ENCODE measurements at places on chromosomes 6 and 20. TPM values are rescaled to one million over a fixed set of nuclear protein-coding genes. Genes with fewer than 3 reads are reported as not detected.

Gene RAD21L1
- not detected for total RNA-seq

Gene TFEB
- 50.7 TPM for total RNA-seq

Gene SIRPB1
- 8.2 TPM for total RNA-seq

Gene SPTLC3
- total RNA-seq = 65.9 TPM

Gene PSMB8
- 79.6 TPM for total RNA-seq

DNA sequence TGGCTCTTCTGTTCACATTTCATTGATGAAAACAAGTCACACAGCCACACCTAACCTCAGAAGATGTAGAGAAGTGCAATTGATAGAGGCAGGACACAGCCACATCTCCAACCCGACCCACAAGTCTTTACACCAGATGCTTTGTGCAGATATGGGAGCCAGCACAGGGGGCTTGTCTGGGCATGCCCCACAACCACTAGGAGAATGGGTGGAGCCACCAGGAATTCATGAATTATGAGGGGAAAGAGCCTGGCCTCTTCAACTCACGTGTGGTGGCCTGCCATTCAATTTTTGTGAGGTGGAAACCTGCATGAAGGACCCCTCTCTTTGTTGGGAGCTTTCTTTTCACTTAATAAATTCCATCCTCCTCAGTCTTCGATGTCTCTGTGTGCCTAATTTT is 79.1 kb downstream of the OGFRL1 start:
- peaks cover 7% of the 10 kb centered on the region for H3K36me3 ChIP-seq
- no peaks in the 10 kb centered on the region for H3K27me3 ChIP-seq
- no peak overlapping the region for H3K4me3 ChIP-seq

DNA sequence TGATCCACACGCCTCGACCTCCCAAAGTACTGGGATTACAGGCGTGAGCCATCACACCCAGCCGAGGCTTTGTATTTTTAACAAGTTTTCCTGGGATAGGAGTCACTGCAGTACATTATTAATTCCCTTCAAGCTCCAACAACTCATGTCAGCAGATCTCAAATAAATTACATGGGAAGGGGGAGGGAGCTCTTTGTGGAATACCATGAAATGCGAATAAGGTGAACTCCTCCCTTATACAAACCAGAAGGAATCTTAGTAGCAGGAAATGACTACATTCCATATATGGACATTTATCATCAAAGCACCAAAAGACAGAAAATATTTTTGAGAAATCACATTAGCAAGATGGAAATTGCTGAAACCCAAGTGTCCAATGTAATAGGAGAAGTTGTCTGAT is 2.9 kb downstream of the GSS start:
- H3K27me3 ChIP-seq = no peaks in the 10 kb centered on the region
- H3K4me3 ChIP-seq = no peak overlapping the region
- no peaks in the 10 kb centered on the region for H3K36me3 ChIP-seq
- H3K27ac ChIP-seq = peak overlapping the region; percentile 3
- no peaks in the 10 kb centered on the region for H3K4me1 ChIP-seq

DNA sequence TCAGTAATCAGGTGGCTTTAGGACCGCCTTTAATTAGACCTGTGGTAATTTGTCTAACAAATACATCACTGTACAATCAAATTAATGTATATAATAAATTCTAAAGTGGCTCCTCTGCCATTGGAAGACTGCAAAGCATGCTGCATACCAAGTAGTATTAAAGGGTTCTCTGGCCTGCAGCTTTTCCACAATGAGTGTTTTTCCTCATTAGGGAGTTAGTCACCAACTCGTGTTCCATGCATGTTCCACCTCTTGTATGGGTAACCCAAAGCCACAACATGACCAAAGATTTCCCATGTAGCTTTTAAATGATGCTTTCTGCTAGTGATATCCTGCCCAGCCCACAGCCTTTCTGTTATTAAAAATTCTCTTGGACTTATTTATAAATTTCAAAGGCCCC is 218.7 kb downstream of the FUT9 start:
- H3K4me1 ChIP-seq = no peaks in the 10 kb centered on the region
- H3K4me3 ChIP-seq = no peak overlapping the region
- no peaks in the 10 kb centered on the region for H3K27me3 ChIP-seq
- DNase-seq = no peak

DNA sequence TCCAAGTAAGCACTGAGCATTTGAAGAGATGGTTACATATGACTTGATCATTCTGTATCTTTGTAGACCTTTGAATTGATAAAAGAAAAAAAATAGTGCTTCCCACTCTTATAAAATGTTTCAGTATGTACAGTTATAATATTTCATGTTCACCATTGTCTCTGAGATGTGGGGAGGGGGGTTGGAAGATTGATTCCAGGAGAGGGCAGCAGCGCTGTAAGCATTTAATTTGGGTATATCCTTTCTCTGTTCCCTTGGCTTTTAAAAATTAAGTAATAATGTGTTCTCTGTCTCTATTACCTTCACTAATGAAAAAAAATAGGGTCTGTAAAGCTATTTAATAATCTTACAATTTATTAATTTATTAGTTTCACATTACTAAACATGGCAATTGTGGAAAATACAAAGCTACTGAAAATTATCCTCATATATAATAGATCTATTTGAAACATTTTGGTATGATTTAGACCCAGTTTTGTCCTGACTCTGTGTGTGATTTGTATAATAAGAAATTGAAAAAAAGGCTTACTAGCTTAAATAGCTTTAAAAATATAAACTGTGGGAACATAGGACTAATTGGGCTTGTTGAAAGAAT is 341.2 kb downstream of the CDKAL1 start:
- H3K36me3 ChIP-seq = no peaks in the 10 kb centered on the region
- H3K27ac ChIP-seq = no peak overlapping the region
- H3K27me3 ChIP-seq = no peaks in the 10 kb centered on the region
- no peak overlapping the region for H3K4me3 ChIP-seq
- H3K4me1 ChIP-seq = peaks cover 27% of the 10 kb centered on the region

DNA sequence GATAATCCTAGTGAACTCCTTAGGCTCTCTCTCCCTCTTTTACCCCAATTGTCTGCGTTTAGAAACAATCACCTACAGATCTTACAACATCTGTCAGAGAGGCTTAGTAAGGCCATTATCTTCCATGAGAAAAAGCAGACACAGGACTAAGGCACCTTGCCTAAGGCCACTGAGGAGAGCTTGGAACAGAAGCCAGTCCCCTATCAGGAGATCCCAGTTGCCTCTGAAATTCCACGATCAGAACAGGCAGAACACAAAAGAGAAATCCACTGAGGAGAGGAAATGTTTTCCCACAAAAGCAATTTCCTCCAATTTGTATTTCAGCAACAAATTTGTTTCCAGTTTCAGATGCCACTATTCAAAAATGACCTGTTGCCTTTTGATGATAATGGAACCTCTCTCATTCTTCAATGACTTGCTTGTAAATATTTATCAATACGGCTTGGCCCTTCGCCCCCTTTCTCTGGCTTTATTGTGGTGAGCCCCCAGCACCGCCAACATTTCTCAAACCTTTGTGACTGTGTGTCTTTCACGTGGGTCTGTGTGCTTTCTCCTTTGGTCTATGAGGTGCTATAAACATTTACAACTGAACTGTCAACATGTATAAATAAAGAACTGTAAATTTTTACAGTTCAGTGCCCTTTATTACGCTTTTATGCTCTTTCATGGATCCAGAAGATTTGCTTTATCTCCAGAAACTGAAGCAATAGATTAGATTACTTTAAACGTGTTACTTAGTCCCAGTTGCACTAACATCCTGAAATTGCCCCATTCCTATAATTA is 187.8 kb upstream of the PHACTR1 start:
- H3K4me1 ChIP-seq = no peaks in the 10 kb centered on the region
- DNase-seq = no peak
- no peaks in the 10 kb centered on the region for H3K27me3 ChIP-seq
- H3K27ac ChIP-seq = no peak overlapping the region

- peak; percentile 80 for DNase-seq
- H3K4me1 ChIP-seq = no peaks in the 10 kb centered on the region
- H3K36me3 ChIP-seq = peaks cover 33% of the 10 kb centered on the region
- H3K27me3 ChIP-seq = no peaks in the 10 kb centered on the region
- no peak overlapping the region for H3K27ac ChIP-seq
Measured at GRCh38 chr20:41095110-41095969, 42.0 kb upstream of the PLCG1 start.

DNA sequence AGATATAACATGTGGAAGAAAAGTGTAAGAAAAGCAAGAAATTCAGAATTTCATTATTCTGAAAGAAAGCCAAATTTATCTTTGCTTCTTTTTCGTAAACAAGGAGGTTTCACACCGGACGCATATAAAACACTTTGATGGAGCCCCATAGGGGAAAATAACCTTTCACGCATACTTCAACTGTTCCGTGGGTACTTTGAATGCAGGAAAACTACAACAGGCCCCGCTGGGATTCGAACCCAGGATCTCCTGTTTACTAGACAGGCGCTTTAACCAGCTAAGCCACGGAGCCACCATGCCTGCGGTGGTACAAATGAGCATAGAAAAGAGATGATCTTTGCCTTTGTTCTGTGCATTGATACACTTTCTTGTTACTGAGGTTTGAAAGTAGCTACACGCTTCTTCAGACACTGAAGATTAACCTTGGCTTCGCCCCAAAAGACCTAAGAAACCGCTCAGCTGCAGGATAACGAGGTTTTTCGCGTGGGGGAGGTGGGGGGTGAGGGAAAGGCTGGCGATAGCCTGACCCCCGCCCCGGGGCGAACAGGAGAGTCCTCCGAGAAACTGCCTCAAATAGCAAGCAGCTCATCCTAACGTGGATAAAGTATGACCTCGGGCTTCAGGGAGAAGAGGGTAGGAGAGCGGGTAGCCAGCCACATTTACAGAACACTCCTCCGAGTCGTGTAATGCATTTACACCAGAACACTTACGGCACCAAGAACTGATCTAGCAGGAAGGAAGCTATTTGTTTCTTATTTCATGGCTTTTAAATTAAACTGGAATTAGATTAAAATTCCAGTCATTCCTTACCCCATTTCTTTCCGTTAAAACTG is 5.3 kb upstream of the HMGN4 start:
- no peaks in the 10 kb centered on the region for H3K27me3 ChIP-seq
- H3K27ac ChIP-seq = peak overlapping the region; percentile 78
- no peaks in the 10 kb centered on the region for H3K36me3 ChIP-seq
- peak; percentile 88 for DNase-seq

DNA sequence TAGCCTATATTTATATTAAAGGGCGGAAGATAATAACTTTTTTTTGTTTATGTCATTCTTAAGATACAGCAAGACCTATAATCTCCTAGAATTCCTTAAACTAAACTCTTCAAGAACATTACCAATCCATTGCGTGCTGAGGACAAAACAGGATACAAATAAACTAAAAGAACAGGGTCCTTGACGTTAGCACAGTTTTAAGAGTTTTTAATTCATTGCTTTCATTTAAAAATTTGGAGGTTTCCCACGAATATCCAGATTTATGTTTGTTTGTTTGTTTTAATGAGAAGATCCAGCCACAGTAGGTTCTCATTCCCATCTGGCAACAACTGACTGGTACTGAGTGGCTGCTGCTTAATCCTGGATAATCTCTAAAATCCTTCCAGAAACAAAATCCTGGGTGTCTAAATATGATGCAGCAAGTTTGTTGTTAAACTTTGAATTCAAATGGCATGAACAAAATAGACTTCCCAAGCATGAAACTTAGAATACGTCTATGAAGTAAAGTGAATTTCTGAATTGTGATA is 153.7 kb downstream of the HACE1 start:
- H3K27ac ChIP-seq = no peak overlapping the region
- H3K4me3 ChIP-seq = no peak overlapping the region
- no peaks in the 10 kb centered on the region for H3K27me3 ChIP-seq
- H3K36me3 ChIP-seq = no peaks in the 10 kb centered on the region

- no peaks in the 10 kb centered on the region for H3K27me3 ChIP-seq
- peaks cover 4% of the 10 kb centered on the region for H3K36me3 ChIP-seq
- peak overlapping the region; percentile 83 for H3K4me3 ChIP-seq
- H3K4me1 ChIP-seq = peaks cover 25% of the 10 kb centered on the region
- H3K27ac ChIP-seq = peak overlapping the region; percentile 95
Measured at GRCh38 chr20:38032585-38033329, 499 bp downstream of the TTI1 start.

All from kidney (tissue), 22 donors.